ENCODE measurements at places on chromosomes 1 and 21.

- no peak for DNase-seq
Observed at GRCh38 chr1:71638081-71638766, 557.4 kb upstream of the ZRANB2 start.

GRCh38 chr21:42102991-42103390 is 31.9 kb downstream of the UMODL1 start:
- no peak for DNase-seq

DNA sequence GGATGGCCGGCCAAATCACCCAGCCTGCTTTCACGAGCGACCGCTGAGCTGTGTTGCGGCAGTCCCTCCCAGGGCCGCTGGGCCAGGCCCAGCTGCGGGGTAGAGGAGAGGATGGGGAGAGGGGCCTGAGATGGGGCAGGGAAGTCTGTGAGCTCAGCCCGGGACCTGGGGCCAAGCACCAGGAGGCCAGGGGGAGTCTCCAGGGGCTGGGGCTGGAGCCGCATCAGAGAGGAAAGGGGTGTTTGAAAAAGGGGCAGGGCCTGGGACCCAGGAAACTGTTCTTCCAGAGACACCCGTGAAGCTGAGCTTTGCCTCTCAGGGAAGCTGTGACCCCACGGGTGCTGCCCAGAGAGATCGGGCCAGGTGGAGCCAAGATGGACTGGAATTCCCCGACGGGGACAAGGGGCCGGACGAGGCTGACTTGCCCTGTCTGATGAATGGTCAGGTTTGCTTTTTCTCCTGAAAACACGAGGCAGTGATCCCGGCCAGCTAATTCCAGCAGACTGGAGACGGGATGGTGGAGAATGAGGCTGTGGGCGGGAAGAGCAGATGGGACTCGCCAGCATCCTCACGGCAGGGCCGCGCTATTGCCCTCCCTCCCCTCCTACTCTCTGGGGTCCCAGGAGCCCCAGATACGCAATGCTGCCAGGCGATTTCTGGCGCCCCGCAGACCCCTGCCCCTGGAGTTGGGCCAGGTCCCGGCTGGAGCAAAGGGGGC is 40.3 kb upstream of the COL18A1 start:
- no peak for DNase-seq

GRCh38 chr1:62922006-62922405 is 138.1 kb downstream of the ATG4C start:
- DNase-seq = no peak

- DNase-seq = no peak
Observed at GRCh38 chr1:211687462-211688215, 12.2 kb upstream of the NEK2 start.

GRCh38 chr1:170660281-170660713 is 3.6 kb upstream of the PRRX1 start:
- no peak for DNase-seq

DNA sequence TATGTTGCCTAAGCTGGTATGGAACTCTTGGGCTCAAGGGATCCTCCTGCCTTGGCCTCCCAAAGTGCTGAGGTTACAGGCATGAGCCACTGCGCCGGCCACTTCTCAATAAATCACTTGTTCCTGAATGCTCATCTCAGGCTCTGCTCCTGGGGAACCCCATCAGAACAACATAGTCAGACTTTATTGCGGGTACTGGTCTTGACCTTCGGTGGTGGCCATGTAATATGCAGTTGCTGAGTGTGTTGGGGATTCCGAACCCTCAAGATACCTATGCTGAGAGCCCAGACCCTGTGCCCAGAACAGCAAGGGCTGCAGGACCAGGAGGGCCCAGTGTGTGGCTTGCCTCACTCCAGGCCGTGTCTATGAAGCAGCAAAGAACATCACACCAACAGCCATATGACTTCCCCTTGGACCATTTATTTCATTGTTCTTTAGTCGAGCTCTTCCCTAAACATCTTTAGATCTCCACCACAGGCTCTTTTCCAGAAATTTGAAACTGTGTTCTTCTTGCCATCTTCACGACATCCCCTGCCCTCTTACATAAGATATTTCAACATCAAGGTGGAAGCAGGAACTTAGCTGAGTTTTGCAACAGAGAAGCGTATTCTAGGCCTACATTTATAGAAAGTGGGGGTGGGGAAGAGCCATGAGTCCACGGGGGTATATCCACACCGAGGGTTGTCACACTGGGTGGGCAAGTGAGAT is 12.7 kb upstream of the SDHB start:
- DNase-seq = no peak

GRCh38 chr1:31765041-31765467 is 914 bp upstream of the ADGRB2 start:
- DNase-seq = no peak

DNA sequence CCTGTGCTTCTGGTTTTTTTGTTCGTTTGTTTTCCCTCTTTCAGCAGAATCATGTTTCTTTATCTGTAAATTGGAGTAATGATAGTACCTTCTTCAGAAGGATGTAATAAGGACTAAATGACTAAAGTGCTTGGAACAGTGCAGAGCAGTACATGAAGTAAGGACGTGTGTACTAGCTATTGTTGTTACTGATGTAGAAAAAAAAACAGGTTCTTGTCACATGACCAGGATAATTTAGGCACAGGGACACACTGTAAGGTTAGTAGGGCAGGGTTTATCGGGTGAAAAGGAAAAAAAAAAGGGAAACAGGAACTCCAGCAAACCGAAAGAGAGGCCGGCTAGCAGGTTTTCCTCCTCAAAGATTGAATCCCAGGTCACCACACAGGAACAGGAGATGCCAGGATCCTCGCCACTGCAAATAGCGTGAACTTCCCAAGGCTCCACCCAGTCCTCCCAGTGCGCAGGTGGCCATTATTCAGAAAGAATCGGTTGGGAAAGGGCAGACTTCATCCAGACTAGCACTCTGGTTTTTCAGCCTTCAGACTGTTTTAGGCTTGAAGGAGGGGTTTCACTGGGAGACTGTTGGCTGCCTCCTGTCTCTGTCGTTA is 63.8 kb upstream of the PRRC2C start:
- no peak for DNase-seq

- peak; percentile 15 for DNase-seq
Observed at GRCh38 chr1:82979593-82980236, 1019.2 kb downstream of the TTLL7 start.

- no peak for DNase-seq
Observed at GRCh38 chr1:244992833-244993232, 128.5 kb upstream of the HNRNPU start.

- no peak for DNase-seq
Observed at GRCh38 chr1:97806996-97807520, 113.8 kb downstream of the DPYD start.

DNA sequence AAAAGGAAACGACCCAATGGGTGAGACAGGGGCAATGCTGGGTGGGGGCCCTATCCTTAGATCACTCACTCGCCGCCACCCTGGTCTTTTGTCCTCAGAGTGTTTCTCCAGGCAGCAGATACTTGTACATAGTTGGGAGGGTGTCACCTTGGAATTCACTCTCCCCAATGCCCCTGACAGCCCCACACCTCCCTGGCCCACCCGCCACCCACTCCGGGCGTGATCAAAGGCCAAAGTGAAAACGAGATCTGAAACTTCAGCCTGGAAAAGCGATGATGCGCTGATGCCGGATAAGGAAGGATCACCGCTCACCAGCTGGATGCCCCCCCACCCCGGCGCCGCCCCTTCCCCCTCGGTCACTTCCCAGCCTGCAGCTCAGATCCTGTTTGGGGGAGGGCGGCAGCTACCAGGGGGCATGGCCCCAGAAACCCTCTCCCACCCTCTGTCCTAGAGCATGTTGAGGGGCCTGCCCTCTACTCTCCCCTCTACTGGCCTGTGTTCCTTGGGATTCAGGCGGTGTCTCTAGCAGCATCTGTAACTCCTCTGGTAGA is 33.6 kb upstream of the CASZ1 start:
- no peak for DNase-seq

DNA sequence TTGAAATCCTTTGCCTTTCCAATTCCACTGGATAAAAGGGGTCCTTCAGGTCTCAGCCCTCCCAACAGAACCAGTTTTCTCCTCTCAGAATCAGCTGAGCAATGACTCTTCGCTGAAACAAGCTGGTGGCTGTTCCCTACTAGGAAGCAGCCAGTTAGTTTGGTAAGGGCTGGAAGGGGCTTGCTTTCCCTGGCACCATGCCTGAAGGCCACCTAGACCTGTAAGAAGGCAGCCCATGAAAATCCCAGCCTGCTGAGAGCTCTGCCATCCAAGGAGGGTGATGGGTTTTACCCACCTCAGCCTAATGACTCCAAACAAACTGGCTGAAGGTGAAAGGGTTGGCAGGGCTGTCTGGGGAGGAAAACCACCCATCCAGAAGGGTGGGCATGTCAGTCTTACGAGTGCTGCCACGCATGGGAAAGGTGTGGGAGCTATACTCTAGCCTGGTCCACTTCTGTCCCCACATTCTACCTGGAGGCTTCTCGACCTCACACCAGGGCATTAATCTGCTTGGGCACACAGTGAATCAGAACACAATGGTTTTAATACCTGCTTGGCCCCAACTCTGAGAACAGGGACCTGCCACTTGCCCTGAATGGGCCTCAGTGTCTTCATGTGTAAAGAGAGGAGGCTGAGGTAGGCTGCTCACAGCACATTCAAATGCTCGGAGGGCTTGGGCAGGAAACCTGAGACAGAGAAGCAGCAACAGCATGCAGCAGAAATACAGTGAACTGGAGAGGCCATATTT is 53.0 kb downstream of the CD46 start:
- no peak for DNase-seq

DNA sequence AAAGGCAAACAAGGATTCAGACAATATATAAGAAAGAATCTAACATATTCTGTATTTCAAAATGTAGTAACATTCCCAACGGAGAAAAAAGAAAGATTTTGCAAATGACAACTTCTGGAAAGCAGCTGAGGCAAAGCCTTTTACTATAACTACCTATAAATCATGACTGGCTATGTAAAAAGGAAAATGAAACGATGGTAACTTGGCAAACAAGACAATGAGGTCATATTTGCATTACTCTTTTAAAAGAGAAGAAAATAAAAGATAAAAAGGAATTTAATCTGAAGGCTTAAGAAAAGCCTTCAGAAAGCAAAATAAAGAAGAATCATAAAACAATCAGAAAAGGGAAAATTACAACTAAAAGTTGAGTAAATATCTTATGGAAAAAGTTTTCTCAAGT is 25.1 kb upstream of the ASPM start:
- no peak for DNase-seq

All from NCI-H510A (cell line).